NCI-H774 (cell line): ENCODE measurements at places on chromosomes 4 and X.

DNA sequence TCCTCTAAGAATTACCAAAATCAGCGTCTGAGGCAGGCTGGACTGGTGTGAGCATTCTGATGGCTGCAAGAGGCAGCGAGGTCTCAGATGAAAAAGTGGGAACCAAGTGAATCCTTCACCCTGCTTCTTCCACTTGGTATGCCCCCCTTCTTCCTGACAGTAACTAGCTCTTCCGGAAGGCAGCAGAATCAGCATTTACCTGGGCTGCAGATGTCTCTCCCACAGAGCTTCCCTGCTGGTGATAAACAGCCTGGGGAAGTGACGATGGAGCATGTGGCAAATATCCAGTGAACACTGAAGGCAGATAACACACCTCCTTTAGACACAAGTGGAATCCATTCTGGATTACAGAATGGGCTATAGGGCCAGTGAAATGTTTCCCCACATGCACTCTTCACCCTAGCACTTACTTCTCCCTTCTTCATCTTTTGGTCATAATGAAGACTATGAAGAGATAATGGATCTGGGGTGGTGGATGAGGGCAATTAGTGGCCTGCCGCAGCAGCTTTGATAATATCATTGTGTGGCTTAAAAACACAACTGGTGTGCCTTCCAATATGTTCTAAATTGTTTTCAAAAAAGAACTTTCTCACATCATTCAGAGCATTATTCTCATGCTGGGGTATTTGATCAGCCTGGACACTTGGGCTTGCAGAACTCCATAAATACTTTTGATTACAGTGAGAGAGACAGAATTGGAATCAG, 60.8 kb upstream of the TBC1D9 start:
- no peak for DNase-seq

- no peak for DNase-seq
These were observed 159.9 kb downstream of the AASDH start for GRCh38 chr4:56227301-56227835.

GRCh38 chr4:6201580-6202091, 1.3 kb upstream of the JAKMIP1 start:
- no peak for DNase-seq

GRCh38 chrX:125627676-125628075, 308.0 kb downstream of the TEX13C start:
- no peak for DNase-seq

DNA sequence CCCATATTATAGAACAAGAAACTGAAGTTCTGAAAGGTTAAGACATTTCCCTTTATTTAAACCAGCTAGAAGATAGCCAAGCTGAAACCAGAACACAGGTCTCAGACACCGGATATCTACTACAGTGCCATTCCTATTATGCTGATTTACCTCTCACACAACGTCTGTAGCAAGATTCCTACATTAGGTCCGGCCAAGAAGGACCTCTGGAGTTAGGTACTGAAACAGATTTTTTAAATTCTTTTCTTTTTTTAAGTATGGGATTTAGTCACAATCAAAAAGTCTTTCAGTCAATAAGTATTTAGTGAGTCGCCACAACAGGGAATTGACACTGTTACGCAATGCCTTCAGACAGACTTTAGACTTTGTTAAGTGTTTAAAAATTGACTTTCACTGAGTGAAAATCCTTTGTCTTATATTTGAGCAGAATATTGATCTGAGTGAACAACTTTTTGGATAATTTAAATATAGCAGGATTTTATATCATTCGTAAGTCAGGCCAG, 26.5 kb upstream of the SPANXN4 start:
- no peak for DNase-seq

DNA sequence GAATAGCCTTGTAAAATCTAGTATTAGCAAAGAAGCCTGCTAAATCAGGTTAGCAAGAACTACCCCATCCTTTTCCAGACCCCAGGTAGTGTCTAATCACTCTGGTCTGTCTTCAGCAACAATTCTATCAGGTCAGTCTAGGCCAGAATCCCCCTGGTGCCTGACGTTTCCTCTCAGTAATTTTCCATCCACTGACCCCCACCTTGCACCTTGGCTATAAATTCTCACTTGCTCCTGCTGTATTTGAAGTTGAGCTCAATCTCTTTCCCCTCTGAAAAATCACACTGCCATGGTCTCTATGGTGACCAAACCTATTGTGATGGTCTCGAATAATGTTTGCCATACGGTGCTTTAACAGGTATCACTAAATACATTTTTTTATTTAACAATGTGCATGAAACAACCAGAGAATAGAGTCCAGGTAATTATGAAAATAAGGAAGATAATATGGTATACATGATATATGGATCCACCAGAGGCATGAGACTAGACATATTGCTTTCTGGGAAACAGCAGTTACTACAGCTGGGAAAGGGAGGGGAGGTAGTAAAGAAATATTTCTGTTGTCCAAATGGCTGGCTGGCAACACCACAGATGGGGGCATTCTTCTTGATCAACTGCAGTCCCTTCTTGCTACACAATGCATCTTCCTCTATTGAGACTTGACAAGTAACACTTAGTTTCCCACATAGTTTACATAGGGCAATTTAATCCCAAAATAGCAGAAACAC, 33.8 kb downstream of the CXCL1 start:
- DNase-seq, result no peak

DNA sequence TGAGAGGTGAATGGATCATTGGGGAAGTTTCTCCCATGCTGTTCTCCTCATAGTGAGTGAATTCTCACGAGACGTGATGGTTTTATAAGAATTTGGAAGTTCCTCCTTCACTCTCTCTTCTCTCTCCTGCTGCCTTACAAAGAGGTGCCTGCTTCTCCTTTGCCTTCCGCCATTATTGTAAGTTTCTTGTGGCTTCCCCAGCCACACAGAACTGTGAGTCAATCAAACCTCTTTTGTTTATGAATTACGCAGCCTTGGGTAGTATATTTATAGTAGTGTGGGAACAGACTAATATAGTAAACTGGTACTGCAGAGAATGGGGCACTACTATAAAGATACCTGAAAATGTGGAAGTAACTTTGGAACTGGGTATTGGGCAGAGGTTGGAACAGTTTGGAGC, 7.8 kb upstream of the CTAG2 start:
- no peak for DNase-seq

- no peak for DNase-seq
These were observed 1.5 kb upstream of the DCAF12L2 start for GRCh38 chrX:126167560-126167959.
